ENCODE measurements at places on chromosomes 3 and 15.

GRCh38 chr3:97687734-97688133 is 76.8 kb upstream of the ARL6 start:
- DNase-seq = no peak

DNA sequence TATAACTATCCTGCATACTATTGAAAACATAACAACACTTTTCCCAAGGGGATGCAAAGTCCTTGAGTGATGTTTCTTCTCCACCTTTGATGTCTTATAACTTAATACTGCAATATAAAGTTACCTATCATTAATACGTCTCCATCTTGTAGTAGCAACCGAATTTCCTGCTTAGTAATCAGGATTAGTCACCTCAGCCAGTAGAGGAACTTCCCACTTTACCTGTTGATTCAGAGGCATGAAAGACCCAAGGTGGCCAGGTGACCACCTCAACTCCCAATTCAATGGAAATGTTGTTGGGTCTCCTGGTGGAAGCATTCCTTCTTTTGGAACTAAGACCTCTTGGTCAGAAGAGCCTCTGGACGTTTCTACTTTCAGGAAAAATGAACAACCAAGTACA is 3.5 kb upstream of the TMCC1 start:
- no peak for DNase-seq

DNA sequence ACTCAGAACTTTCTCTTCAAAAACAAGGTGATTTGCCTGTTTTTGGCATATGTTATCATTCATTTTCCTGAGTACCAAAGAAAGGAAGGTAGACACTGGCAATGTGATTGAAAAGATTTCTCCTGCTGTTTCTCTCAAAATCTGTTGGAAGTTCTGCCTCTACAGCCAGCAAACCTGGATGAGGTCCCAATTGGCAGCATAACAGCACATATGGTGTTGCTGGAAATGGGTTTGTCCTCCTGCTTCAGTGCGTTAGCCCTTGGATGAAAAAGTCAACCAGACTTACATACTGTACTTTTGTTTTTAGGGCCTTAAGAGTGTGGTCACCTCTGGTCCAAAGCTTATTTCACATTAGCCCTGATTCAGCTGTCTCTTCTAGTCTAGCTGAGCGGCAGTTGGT is 237.6 kb upstream of the MME start:
- no peak for DNase-seq

- no peak for DNase-seq
Observed at GRCh38 chr15:25092661-25093060, 137.9 kb downstream of the SNRPN start.

DNA sequence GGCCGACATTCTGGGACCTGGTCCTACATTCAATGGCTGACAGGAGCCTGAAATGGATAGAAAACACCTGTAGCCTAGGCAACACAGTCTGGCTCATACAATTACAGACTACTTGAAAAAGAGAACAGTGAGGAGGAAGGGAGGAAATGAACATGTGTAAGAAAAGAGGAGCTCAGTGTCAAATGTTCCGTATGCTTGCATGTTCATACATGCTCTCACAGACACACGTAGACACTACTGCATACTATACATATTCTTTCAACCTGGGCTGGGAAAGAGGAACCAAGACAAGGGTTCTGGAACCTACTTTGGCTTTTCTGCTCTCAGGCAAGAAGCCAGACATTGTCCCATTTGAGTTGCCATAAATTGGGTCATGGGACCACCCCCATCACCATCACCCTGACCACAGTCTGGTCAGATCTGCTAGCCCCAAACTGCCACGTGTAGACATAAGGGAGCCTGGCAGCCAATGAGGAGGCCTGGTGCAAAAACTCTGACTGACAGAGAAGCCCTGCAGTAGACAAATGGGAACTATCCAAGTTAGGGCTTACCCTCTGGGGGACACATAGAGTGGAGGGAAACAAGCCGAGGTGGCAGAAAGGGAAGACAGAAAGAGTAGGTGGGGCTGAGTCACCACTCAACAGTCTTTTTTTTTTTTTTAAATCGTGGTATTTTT is 310.0 kb downstream of the SHQ1 start:
- DNase-seq = no peak

DNA sequence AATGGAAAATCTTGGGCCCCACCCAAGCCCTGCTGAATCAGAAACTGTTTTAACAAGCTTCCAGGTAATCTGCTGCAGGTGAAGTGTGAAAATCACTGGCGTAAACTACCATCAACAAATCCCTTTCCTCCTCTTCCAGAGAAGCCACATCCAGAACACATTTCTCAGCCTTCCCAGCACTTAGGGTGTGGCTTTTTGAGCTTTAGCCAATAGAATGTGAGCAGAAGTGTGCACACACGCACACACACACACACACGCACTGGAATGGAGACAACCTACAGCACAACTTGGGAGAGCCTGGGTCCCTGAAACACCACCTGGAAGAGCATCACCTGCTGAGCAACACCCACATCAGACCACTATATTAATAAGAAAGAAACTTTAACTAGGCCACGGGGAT is 98.6 kb downstream of the OSBPL10 start:
- DNase-seq = no peak

DNA sequence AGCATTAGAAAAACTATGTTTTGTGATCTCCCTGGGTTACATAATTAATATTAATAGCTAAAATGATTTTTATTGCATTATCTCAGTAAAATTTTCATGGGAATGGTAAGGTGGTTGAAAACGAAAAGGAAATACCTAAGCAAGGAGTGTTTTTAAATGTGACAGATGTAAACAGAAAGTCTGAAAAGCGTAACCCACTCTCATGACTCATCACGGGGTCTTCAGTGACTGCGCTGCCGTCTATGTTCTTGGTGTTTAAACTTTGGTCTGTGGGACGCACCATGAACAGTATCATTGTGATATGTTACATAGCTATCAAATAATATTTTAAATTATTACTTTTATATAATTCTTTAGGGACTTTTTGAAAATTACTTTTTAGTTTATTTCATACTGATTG is 19.8 kb downstream of the LRCH3 start:
- DNase-seq = no peak

DNA sequence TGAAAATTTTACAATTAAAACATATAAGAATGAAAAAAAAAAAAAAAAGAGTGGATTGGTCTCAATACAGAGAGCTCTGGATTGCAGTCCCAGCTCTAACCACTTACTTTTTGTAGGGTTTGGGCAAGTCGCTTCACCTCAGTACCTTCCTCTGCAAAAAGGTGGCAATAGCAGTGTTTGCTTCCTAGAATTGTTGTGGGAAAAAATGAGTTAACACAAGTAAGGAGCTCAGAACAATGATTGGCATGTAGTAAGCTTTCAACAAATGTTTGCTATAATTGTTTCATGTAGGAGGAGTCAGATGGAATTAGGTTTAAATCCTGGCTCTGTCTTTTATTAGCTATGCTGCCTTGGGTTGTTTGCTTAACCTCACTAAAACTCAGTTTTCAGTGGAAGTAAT is 425.2 kb upstream of the TBL1XR1 start:
- DNase-seq = no peak

GRCh38 chr3:11514191-11514821 is 129.4 kb downstream of the VGLL4 start:
- DNase-seq = peak; percentile 34

GRCh38 chr15:92638709-92639365 is 16.7 kb downstream of the FAM174B start:
- no peak for DNase-seq

GRCh38 chr15:33735637-33736247 is 232.6 kb upstream of the CHRM5 start:
- no peak for DNase-seq

- no peak for DNase-seq
Observed at GRCh38 chr3:114402838-114403237, 109.0 kb downstream of the TIGIT start.

DNA sequence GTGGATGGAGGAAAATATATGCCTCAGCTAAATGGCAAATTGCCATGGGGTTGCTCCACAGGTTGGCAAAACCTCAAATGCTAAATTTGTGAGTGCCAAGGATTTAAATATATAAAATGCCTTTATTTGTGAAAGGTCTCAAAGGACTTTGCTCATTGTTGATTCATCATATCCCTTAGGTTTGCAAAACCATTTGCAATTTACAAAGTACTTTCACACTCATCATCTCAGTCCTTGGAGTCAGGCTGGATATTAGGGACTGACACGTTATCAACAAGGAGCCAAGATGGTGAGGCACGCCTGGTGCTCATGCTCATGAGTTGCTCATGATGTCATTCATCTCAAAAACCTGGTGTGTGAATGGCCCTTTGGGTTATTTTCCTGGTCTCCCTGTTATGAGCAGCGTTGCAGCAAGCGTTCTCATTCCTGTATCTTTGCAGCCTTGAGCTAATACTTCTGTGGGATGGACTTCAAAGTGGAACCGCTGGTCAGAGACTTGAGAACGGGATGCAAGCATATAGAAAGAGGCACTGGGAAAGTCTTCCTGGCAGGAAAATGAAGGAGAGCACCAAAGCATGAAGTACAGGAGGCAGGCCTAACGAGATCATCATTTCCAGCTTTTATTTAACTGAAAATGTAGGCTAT is 66.0 kb downstream of the MYO1E start:
- no peak for DNase-seq

DNA sequence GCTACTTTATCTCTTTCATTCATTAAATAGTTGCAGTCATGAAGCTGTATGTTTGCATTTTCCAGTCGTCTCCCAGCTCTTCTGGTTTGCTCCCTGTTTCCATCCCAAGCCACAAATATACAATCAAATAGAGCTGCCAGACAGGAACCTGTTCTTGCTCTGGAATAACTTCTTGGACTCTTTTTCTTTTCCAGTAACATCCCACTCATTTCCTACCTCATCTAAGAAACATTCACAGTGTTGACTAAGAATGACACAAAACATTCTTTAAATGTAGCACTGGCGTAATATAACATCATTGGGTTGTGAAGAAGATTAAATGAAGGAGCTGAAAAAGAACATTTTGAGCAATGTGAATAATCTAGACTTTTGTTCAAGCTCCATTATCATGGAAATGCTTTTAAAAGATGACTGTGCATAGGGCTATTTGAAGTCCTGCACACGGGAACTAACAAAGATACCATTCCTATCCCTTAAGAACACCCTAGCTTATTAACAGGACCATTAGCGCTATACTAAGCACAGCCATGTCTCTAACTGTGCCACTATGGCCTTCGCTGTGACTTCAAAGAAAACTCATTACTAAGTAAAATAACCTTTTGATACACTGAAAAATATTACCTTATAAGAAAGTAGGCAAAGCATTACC is 574.0 kb downstream of the NAALADL2 start:
- DNase-seq = no peak

DNA sequence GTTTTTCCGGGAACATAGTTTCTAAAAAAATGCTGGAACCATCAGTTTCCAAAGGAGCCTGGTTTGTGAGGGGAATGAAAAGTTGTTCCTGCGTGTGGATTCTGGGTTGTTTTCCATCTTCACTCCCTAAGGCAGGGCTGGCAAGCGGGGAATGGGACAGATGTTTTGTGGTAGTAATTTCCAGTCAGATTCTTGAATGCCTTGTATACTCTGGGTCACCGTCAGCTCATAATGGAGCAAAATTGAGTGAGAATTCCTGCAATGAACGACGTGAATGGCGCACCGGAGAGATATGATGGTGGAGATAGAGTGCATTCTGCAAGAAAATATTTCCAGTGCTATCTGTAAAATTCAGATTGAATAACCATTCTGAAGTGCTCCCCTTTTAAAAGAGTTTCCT is 19.9 kb downstream of the EEFSEC start:
- no peak for DNase-seq

- no peak for DNase-seq
Observed at GRCh38 chr3:71316066-71316777, 267.3 kb downstream of the FOXP1 start.

- no peak for DNase-seq
Observed at GRCh38 chr3:78926523-78926922, 841.3 kb downstream of the ROBO1 start.

DNA sequence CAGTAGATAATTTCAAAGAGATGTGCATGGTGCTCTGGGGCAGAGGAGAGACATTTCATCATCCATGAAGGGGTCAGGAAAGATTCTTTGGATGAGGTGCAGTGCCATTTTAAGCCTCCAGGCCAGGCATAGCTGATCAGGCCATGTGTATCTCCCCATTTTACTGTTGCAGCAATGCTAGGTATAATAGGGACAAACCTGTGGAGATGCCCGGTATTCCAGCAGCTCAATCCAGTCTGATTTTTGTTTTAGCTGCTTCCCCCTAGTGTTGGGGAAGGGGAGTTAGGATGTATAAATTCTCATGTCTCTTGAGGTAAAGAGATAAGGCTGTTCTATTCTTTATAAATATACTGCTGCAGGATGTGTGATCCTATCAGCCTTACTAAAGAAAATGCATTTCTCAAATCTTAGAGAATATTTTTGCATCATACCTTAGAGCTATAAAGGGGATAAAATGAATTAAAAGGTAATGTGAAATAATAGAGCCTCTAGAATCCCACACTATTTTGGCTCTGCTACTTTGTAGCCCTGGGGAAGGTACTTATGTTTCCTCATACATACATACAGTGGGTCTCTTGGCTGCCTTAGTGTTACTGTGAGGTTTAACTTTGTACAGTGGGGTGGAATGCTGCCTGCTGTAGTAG is 5.2 kb downstream of the CDV3 start:
- no peak for DNase-seq

DNA sequence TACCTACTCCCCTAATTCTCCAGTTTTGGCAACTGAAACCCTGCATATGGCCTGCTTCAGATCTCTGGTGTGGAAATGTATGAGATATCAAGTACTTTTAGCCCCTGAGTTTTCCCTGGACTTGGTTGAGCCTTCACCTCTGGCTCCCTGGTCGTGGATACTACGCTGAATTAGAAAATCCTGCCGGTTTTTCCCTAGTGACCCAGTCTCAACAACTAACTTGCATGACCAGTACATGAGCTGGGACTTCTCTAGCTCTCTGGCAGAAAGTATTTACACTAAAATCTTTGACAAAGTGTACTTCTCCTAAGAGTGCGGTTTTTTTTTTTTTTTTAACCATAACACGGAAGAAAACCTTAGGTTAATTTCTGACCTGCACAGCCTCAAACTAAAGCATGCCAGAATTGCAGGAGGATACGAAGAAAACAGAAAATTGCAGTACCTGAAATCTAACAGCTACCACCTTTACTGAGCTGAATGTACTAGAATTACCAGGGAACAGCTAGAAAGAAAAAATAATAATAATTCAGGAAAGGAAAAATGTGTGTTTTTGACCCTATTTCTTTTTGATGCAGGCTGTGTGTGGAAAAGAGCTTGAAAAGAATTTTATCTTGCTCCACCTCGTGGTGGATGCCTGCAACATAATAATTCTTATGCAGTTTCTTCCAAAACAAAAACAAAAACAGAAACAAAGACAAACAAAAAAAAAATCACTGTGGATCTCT is 165.6 kb downstream of the GMNC start:
- no peak for DNase-seq

DNA sequence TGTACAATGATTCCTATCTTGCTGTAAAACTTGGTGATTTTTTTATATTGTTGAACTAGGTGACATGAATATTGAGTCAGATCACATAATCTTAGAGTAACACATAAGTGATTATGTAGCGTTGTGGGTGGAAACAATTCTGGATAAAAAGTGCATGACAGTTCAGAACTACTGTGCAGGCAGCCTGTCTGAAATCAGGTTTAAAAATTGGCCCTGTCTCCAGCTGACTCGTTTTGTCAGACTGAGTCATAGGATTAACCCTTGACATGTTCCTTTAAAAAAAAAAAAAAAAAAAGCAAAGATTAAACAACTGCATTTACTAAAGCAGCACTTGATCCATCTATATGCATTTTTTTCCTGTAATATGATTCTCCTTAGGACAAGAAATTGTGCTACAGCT is 160.0 kb upstream of the CGNL1 start:
- DNase-seq = no peak
